ENCODE measurements at places on chromosomes 12 and 14.

DNA sequence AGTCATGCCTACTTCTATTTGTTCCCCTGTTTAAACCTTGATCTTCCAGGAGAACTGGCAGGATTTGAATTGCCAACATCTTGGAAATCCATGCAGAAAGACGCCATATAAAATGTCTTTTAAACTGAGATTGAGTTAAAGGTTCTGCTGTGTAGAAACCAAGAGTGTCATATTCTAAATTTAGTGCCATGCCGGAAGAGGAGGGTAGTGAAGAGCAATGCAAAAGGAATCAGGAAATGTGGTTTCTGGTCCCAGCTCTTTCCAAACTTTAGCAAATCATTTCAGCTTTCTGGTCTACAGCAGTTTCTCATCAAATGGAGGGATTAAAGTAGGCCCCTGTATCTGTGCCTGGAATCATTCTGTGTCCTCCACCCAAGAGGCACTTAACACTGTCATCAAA lies 85.7 kb downstream of the BTG1 start:
- DNase-seq: no peak

GRCh38 chr12:94222351-94223084 lies 74.1 kb downstream of the PLXNC1 start:
- DNase-seq: no peak

DNA sequence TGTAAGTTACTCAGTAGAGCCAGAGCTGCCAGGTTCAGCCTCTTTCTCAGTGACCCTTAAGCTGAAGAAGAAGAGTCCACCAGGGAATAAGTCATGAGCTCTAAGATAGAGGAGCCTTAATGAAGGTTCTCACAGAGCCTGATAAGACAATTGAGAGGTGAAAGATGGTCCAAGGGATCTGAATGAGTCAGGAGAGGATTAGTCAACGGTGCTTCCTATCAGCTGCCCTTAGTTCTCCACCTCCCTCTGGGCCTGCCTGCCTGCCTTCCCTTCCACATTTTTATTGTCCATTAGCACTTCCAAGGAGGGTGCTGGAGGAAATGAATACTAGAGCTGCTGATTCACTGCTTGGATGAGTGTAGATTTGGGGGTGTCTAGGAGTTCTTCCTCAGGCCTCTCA lies 161.7 kb upstream of the RMST start:
- DNase-seq: no peak

DNA sequence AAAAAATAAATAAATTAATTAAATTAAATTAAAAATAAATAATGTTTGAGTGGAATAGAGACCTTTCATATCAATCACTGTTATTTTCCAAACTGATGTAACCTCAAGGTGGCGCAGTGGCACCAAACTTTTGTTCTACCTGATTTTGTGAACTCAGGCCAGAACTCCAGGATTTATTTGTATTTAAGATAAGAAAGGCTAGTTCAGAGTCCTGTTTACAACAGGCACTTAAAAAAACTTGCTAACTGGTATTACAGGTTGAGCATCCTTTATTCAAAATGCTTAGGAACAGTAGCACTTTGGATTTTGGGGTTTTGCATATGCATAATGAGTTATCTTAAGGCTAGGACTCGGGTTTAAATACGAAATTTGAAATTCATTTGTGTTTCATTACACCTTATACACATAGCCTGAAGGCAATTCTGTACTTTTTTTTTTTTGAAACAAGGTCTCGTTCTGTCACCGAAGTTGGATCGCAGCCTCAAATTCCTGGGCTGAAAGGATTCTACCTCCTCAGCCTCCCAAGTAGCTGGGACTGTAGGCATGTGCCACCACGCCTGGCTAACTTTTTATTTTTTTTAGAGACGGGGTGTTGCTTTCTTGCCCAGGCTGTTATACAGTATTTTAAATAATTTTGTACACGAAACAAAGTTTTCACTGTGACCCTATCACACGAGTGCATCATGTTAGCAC lies 32.4 kb downstream of the YY1 start:
- DNase-seq: no peak

GRCh38 chr14:49250109-49250508 lies 336.1 kb downstream of the RPS29 start:
- no peak for DNase-seq

DNA sequence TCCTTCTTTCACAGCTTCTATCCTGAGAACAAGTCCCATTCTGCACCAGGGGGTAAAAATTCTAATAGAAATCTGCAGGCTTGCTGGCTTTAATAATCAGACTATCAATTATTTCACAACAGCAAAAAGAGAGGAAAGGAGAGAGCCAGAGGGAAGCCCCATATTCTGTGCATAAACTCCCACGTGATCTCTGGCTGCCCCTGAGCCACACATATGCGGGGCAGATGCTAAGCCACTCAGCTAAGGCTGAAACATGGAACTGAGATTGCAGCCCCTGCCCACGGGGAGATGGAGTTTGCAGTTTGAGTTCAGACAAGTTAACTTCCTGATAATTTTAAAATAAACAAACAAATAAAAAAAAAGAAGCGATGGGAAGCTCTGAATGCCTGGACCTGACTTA lies 254.4 kb upstream of the CCDC196 start:
- DNase-seq: no peak

GRCh38 chr14:35072226-35072625 lies 26.2 kb downstream of the FAM177A1 start:
- DNase-seq: no peak

GRCh38 chr12:19894050-19894449 lies 454.8 kb downstream of the AEBP2 start:
- no peak for DNase-seq

DNA sequence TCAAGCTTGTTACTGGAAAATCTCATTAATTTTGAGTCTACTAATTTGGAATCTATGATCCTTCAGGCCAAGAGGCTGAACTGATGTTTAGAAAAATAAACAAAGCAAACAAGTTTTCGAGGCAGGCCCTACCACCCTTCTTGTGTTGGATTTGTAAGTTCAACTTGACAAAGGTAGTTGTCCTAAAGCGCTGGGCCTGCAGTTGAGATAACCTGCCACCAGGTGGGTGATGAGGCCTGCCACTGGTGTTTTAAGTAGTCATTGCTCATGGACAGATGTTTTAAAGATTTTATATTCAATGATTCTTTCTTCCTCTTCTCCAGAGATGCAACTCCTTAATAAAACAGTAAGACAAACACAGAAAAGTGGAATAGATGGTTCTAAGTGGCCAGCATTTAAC lies 19.4 kb downstream of the ACVRL1 start:
- DNase-seq: peak; percentile 29

- no peak for DNase-seq
Observed at GRCh38 chr14:61429316-61429715, 107.9 kb downstream of the PRKCH start.

GRCh38 chr12:2776129-2776806 lies 18.5 kb upstream of the FKBP4 start:
- no peak for DNase-seq

All from T-helper 9 cell (primary cell).